ENCODE measurements at places on chromosomes 16 and 17.

DNA sequence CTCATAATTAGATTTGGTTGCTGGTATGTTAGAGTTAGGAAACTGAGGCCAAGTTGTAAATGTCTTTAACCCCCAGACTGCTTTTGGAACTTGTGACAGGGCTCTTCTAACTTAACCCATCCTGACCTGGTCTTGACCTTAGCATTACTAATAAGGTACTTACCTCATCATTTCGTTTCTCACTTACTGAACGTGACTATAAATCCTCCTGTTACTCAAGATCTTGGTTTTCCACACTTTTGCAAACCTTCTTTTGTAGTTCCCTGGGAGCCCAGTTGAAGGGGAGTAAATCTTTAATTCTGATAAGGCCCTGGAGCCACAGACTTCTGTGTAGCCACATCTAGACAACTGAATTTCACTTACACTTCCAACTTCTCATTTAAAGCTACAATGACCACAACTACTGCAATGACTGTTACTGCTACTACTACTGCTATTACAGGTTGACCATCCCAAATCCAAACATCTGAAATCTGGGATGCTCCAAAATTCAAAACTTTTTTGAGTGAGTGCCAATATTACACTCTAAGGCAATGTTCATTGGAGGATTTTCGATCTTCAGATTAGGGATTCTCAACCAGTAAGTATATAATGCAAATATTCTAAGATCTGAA, 248.8 kb upstream of the TBX2 start:
- no peak for DNase-seq

GRCh38 chr17:49583889-49584288, 8.2 kb downstream of the NXPH3 start:
- no peak for DNase-seq

GRCh38 chr16:27169511-27170071, 33.7 kb upstream of the KDM8 start:
- peak; percentile 45 for DNase-seq

DNA sequence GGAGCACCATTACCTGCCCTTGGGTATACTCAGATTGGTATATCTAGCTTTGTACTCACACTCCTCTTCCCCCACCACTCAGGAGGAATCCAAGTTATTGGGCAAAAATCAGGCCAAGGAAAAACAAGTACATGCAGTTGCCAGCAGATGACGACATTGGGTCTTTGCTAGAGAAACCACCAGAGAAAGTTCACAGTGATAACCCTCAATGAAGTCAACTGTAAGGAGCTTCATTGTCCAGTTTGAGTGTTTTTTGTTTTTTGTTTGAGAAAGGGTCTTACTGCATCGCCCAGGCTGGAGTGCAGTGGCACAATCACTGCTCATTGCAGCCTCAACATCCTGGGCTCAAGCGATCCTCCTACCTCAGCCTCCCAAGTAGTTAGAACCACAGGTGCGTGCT, 34.6 kb upstream of the TOX3 start:
- no peak for DNase-seq

DNA sequence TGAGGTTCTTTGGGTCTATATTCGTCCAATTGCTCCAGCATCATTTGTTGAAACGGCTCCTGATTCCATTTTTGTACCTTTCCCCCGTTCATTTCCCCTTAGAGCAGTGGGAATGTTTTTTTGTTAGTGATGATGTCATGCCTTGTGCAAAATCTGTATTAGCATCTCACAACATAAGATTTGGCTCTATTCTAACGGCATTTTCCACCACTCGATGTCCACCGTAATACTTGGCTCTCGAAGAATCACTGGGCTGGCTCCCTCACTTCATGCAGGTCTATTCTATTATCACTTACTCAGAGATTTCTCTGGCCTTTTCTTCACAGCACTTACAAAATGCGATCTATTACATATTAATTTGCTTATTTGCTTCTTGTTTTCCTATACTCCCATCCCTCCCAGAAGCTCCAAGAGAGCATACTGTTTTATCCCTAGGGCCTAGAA, 571 bp upstream of the NME1 start:
- no peak for DNase-seq

- DNase-seq, result no peak
Observed at GRCh38 chr16:3968551-3968950, 88.0 kb upstream of the CREBBP start.

DNA sequence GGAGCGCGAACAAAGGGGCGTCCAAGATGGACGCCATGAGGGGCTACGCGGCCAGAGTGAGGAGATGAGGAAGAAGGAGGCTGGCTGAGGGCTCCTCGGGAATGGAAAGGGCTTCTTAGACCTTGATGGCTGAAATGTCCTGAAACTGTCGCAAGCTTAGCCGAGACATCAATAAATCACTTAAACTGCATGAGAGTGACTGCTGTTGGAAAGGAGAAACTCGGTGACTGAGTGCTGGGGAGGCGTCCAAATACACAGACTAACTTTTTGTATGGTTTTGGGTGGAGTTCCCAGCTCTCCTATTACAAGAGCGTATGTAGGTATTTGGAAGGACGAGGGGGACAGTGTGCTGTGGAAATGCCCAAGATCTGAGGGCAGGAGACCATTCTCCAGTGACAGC, 1.4 kb upstream of the GEMIN4 start:
- no peak for DNase-seq

DNA sequence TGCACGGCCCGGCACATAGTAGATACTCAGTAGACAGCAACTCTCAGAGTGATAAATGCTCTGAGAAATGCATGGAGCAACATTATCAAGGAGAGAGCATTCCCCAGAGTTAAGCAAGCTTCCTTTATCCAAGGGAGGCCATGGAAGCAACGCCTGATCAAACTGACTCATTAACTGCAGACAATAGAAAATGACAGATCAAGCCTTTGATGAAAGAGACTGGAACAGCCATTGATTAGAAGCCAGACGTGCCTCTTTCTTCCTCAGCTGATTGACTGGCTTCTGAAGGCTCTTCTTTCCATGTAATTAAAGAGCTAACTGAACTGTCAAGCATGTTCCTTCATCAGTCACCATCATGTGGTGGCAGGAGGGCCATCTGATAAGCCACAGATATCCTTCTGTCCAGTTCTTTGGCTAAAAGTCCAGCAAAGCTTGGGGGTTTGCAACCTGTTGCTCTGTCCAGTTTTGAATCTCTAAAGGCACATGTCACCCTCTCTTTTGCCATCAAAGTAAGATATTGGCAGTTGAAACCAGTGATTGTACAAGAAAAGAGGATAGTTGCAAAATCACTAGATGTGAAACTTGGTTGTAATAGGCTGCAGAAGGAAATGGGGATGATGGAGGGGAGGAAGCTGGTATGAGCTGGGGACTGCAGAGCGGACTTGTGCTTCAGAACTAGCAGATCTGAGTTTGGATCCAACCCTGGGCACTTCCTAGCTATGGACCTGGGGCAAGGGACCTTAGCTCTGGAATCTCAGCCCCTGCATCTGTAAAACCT, 188.0 kb downstream of the HAPSTR1 start:
- no peak for DNase-seq

- no peak for DNase-seq
Observed at GRCh38 chr16:65012357-65012756, 109.5 kb downstream of the CDH11 start.

- DNase-seq, result no peak
Observed at GRCh38 chr16:85202631-85203461, 90.6 kb upstream of the CIBAR2 start.

DNA sequence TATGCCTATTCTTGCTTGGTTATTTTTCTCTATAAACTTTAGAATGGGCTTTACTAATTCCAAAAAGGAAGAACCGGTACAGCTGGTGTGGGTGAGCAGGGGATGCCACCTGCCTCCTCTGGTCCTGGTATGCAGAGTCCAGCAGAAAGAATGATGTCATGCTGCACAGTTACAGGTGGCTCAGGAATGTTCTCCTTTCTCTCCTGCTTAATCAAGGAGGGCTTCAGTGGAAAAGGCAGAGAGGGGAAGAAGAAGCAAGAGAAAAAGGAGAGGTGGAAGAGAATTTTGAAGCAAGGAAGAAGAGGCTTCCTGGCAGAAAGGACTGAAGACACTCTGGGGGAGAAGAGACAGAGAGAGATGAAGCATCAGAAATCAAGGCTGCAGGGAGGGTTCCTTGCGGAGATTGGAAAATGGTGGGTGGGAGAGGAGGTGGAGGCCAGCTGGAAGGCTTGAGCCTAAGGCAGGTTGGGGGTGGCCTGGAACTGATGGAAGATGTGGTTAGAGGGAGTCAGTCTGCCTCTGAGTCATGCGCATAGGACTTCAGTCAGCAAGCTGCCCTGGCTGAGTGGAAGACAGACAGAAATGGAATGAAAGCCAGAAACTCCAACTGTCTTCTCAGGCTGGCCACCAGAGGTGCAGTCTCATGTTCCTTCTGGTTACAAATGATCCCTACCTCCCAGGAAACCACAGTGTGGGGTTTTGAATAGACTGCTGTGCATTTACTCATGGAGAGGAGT, 64.6 kb upstream of the CRHR1 start:
- DNase-seq, result peak; percentile 34
